ENCODE measurements at places on chromosomes 12 and 14. TPM values are rescaled to one million over a fixed set of nuclear protein-coding genes. Genes with fewer than 3 reads are reported as not detected.

DNA sequence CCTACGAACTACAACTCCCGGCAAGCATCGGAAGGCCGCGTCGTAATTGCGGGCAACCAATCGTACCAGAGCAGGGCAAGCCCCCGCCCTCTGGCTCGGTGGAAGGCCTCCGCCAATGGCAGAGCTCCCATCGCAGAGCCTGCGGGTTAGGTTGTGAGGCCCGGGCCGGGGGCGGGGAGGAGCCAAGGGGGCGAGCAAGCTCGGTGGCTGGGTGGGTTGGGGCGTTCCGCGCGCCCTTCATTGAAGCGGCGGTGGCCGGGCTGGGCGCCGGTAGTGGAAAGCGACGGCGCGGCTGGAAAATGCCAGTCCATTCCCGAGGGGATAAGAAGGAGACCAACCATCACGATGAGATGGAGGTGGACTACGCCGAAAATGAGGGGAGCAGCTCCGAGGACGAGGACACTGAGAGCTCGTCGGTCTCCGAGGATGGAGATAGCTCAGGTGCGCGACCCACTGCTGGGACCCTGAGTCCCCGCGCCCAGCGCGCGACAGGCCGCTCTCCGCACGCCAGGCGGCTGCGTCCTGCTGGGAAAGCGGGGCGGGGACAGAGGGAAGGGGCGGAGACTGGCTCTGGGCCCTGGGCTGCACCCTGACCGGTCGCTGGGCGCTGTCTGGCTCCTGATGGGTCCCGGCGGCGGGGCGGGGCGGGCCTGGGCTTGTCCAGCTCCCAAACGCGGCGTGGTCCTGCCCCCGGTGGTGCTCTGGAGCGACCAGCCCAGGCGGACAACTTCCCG is at the start of gene BRMS1L:
Gene BRMS1L, plus strand, starts transcription at position 121 of the 734 bp plus-strand sequence. Its CDS starts 179 bp downstream, at position 300.
- peaks cover 4% of the 10 kb centered on the region for H3K27me3 ChIP-seq
- peaks cover 16% of the 10 kb centered on the region for H3K4me1 ChIP-seq
- peak; percentile 96 for DNase-seq
- peak within 1 kb of the TSS; percentile 88 for H3K4me3 ChIP-seq

DNA sequence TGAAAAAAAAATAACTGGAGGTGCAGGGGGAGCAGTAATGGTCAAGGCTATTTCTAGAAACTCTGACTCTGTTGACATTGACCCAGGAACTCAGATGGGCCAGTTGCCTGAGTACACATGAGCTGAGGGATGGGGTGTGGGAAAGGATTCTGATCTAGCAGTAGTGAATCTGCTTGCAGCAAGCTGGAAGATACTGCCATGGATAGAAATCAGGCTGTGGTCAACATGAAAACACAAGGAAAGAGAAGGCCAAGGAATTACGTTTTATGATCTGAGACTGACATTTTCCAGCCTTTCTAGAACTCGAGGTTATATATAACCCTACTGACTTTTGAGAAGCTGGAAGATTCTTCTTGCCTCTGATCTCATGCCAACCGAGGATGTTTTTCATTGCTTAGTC is 90.0 kb downstream of the ANO6 start:
- DNase-seq, result no peak
- no peaks in the 10 kb centered on the region for H3K27me3 ChIP-seq
- H3K27ac ChIP-seq, result no peak overlapping the region
- H3K36me3 ChIP-seq, result peaks cover 1% of the 10 kb centered on the region
- no peak overlapping the region for H3K4me3 ChIP-seq

The ARHGAP9 gene
- total RNA-seq, result 102 TPM

GRCh38 chr12:8906266-8907180 is 7.8 kb upstream of the PHC1 start:
- H3K27ac ChIP-seq, result no peak overlapping the region
- no peak overlapping the region for H3K4me3 ChIP-seq
- no peak for DNase-seq
- peaks cover 7% of the 10 kb centered on the region for H3K4me1 ChIP-seq
- peaks cover 24% of the 10 kb centered on the region for H3K27me3 ChIP-seq

- no peak for DNase-seq
- no peak overlapping the region for H3K4me3 ChIP-seq
- H3K27me3 ChIP-seq, result no peaks in the 10 kb centered on the region
- H3K4me1 ChIP-seq, result no peaks in the 10 kb centered on the region
- H3K36me3 ChIP-seq, result peaks cover 2% of the 10 kb centered on the region
These were observed 151.6 kb downstream of the DPF3 start for GRCh38 chr14:72742118-72742837.
